ENCODE measurements at places on chromosomes 1 and 21. TPM values are rescaled to one million over a fixed set of nuclear protein-coding genes. Genes with fewer than 3 reads are reported as not detected.

The CASQ1 gene
- 57.8 TPM for total RNA-seq

DNA sequence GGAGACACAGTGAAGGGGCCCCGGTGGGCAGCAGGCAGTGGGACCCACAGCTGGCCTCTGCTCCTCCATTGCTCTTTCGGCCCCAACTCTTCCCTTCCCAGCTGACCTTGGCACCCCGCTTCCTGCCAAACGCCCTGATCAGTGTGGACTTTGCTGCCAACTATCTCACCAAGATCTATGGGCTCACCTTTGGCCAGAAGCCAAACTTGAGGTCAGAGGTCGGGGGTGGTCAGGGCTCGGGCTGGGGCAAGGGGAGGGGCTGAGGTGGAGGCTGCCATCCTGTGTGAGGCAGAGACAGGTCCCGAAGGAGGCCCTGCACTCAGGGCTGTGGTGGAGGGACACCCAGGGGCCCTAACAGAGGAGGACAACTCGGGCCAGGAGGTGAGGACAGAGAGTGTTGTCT, 13.7 kb downstream of the PODN start:
- peak; percentile 47 for DNase-seq

- no peak for DNase-seq
These were observed 21.3 kb downstream of the NPR1 start for GRCh38 chr1:153699768-153700167.

GRCh38 chr1:60969971-60970509, 112.3 kb upstream of the NFIA start:
- no peak for DNase-seq

GRCh38 chr1:222049176-222049575, 307.3 kb upstream of the DUSP10 start:
- DNase-seq: no peak

- no peak for DNase-seq
These were observed 4.4 kb upstream of the PYCR2 start for GRCh38 chr1:225928186-225929175.

GRCh38 chr1:239322369-239322768, 64.0 kb upstream of the CHRM3 start:
- no peak for DNase-seq

DNA sequence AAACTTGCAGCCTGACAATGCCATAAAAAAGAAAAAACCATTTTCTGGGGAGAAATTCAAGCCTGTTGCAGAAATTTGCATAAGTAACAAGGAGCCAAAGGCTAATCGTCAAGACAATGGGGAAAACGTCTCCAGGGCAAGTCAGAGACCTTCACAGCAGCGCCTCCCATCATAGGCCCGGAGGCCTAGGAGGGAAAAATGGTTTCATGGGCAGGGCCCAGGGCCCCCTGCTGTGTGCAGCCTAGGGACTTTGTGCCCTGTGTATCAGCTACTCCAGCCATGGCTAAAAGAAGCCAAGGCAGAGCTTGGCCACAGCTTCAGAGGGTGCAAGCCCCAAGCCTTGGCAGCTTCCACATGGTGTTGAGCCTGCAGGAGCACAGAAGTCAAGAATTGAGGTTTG, 369.5 kb downstream of the NTNG1 start:
- DNase-seq: no peak
